Activated CD8-positive, alpha-beta memory T cell treated with anti-CD3 and anti-CD28 coated beads for 4 hours (primary cell): ENCODE measurements at places on chromosomes 2 and 18.

DNA sequence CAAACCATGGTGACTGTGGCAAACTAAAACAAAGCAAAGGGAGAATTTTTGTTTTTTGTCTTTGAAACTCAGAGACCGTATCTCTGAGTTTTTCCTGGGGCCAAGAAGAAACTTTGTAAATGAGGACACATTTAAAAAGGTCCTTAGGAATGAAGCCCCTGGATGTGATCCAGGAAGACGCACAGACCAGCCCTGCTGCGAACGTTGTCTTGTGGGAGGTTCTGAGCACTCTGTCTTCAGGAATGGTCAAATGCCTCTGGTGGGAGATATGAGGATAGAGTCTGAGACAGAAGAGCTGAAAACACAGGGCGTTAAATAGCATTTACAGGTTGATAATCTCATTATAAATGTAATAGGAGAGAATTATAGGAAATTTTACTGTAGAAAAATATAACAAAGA, 893.5 kb upstream of the KLHL29 start:
- no peak for DNase-seq

- DNase-seq, result no peak
Measured at GRCh38 chr2:62112179-62112578, 83.7 kb upstream of the B3GNT2 start.

GRCh38 chr18:22674272-22674671, 256.6 kb upstream of the CTAGE1 start:
- no peak for DNase-seq

- no peak for DNase-seq
Measured at GRCh38 chr2:170481201-170481600, 233.9 kb upstream of the SP5 start.

DNA sequence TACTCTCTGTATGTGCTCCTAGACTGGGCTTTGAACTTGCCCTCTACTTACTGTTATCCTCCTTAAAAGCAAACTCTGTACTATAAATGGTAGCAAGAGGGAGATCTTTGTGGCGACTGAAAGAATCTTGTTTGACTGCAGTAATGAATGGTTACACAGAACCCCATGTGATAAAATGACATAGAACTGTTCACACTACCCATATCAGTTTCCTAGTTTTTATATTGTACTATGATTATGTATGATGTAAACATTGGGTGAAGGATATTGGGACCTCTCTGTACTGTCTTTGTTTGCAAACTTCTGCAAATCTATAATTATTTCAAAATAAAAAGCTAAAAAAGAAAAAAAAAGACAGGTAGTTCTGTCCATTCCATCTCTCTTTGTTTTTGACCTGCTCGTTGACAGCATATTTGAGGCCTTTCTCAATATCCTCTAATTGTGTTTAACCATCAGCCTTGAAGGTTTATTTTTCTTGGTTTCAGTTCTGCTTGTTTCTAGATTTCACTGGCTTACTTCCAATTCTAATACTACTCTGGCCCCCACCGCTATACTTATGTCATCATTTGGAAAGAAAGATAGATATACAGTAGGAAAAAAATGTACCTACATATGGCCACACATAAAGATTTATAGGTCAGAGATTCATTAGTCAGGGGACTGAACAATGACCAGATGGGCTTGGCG, 79.2 kb upstream of the MYO3B start:
- no peak for DNase-seq

- DNase-seq, result no peak
Measured at GRCh38 chr2:177029501-177029900, 183.1 kb upstream of the HNRNPA3 start.
